IPS DF 6.9 (cell line): ENCODE measurements at places on chromosomes 5 and 9.

GRCh38 chr9:103997856-103998370 lies 96.2 kb upstream of the SMC2 start:
- H3K36me3 ChIP-seq, result no peaks in the 10 kb centered on the region
- no peaks in the 10 kb centered on the region for H3K27me3 ChIP-seq
- DNase-seq, result no peak

DNA sequence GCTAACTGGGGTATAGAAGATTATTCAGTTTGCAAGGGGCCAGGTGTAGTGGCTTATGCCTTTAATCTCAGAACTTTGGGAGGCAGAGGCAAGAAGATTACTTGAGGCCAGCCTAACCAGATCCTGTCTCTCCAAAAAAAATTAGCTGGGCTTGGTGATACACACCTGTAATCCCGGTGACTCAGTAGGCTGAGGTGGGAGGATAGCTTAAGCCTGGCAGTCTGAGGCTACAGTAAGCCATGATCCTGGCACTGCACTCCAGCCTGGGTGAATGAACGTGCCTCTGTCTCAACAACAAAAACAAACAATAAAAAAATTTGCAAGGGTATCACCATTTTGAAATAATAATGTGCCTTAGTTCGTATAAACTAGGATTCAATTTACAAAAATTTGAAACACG lies 51.3 kb downstream of the BAAT start:
- H3K4me1 ChIP-seq, result no peaks in the 10 kb centered on the region
- no peaks in the 10 kb centered on the region for H3K36me3 ChIP-seq
- no peaks in the 10 kb centered on the region for H3K27me3 ChIP-seq
- no peak overlapping the region for H3K4me3 ChIP-seq
- DNase-seq, result no peak
- no peak overlapping the region for H3K27ac ChIP-seq

- H3K4me1 ChIP-seq, result no peaks in the 10 kb centered on the region
- no peak for DNase-seq
- H3K27ac ChIP-seq, result no peak overlapping the region
- H3K36me3 ChIP-seq, result no peaks in the 10 kb centered on the region; the same call in 1 of the 2 replicates
- H3K4me3 ChIP-seq, result no peak overlapping the region
Measured at GRCh38 chr5:90855296-90856010, 296.9 kb downstream of the ADGRV1 start.

GRCh38 chr5:154528005-154528594 lies 50.1 kb upstream of the HAND1 start:
- H3K27me3 ChIP-seq, result no peaks in the 10 kb centered on the region
- no peaks in the 10 kb centered on the region for H3K4me1 ChIP-seq
- no peak for DNase-seq
- H3K36me3 ChIP-seq, result no peaks in the 10 kb centered on the region
- H3K4me3 ChIP-seq, result no peak overlapping the region

- H3K4me3 ChIP-seq, result no peak overlapping the region
- H3K27ac ChIP-seq, result no peak overlapping the region
- H3K27me3 ChIP-seq, result peaks cover 2% of the 10 kb centered on the region; the same call in 1 of the 2 replicates
Measured at GRCh38 chr9:121294866-121295661, 27.1 kb downstream of the GSN start.

- no peak overlapping the region for H3K27ac ChIP-seq
- no peaks in the 10 kb centered on the region for H3K36me3 ChIP-seq
- H3K4me3 ChIP-seq, result no peak overlapping the region
- DNase-seq, result no peak
- H3K4me1 ChIP-seq, result no peaks in the 10 kb centered on the region
Measured at GRCh38 chr5:33816791-33817190, 75.0 kb downstream of the ADAMTS12 start.

- DNase-seq, result no peak
- no peaks in the 10 kb centered on the region for H3K4me1 ChIP-seq
- H3K27ac ChIP-seq, result no peak overlapping the region
- H3K36me3 ChIP-seq, result no peaks in the 10 kb centered on the region
- no peak overlapping the region for H3K4me3 ChIP-seq
- H3K27me3 ChIP-seq, result no peaks in the 10 kb centered on the region
Measured at GRCh38 chr9:28086881-28087280, 513.6 kb upstream of the C9orf72 start.

DNA sequence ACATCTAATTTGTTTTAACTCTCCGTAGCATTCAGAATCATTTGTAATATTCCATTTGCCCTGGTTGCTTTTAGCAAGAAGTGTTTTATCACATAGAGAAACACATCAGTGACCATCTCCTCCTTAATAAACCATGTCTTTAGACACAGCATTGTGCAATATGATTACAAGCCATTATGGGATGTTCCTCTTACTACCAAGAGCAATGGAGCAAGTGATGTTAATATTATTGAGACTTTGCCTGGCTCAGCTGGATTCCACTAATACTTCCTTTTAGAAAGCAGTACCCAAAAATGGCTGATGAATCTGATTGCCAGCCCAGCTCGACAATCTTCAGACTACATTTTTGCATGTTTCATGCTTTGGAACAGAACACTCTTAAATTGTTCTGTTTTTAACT lies 364.2 kb downstream of the OSTF1 start:
- no peaks in the 10 kb centered on the region for H3K36me3 ChIP-seq
- no peak overlapping the region for H3K4me3 ChIP-seq
- no peaks in the 10 kb centered on the region for H3K27me3 ChIP-seq
- no peak overlapping the region for H3K27ac ChIP-seq

- H3K36me3 ChIP-seq, result no peaks in the 10 kb centered on the region
- no peaks in the 10 kb centered on the region for H3K27me3 ChIP-seq
- no peak overlapping the region for H3K27ac ChIP-seq
- H3K4me1 ChIP-seq, result no peaks in the 10 kb centered on the region
- no peak overlapping the region for H3K4me3 ChIP-seq
- DNase-seq, result no peak
Measured at GRCh38 chr9:89771205-89771604, 166.4 kb downstream of the GADD45G start.

DNA sequence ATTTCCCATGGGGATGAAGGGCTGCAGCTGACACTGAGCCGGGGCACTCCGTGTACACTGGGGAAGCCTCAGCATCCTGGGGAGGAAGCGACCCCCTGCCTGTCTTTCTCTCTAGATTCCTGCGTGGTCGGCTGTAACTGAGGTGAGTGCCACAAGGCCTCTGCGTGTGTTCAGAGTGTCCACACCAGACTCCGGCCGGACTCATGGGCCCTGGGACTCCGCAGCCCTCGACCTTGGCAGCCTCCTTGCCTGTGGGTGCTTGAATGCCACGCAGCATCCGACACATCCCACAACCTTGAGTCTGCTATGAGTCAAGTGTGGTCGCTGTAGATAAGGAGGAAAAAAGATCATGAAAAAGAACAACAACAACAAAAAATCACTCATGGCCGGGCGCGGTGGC lies 23.4 kb downstream of the PAEP start:
- H3K4me1 ChIP-seq, result no peaks in the 10 kb centered on the region
- no peak for DNase-seq
- no peaks in the 10 kb centered on the region for H3K36me3 ChIP-seq
- H3K27me3 ChIP-seq, result no peaks in the 10 kb centered on the region
- H3K27ac ChIP-seq, result no peak overlapping the region
